Stimulated activated CD4-positive, alpha-beta T cell treated with anti-CD3 and anti-CD28 coated beads, Interleukin-1b, Interleukin-23, amount 100 ng/mL, for 1 hour (primary cell): ENCODE measurements at places on chromosomes 6 and 20.

DNA sequence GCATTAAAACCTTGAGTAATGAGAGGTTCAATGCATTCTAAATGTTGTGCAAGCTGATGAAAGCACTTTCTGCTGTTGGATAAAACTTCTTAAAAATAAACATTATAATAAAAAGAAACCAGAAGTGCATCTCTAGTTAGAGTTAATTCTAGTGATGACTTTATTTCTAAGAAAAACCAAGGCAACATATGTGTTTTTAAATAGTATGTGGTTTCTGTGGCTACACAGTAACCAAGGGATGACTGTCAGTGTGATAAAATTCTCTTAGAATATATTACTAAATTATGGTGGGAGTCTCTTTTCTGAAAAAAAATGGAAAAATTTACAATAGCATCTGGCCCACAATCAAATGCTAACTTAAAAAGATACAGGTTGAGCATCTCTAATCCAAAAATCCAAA, 117.0 kb downstream of the ME1 start:
- no peak for DNase-seq

DNA sequence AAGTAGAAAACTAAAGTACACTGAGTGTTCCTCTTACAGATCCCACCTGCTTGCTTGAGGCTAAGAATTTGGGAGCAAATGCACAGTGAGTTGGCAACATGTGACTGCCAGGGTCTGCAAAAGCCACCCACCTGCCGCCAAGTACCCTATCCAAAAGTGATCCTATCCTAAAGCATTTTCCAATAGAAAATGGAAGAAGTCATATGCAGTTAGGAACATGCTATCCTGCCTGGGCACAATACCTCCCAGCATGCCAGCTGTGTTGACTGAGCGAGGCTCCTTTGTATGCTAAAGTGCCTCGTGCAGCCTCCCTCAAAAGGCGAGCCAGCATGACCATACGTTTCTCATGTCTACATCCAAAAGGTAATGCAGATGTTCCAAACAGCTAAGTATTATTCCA, 52.7 kb downstream of the TRAF3IP2 start:
- DNase-seq: no peak

DNA sequence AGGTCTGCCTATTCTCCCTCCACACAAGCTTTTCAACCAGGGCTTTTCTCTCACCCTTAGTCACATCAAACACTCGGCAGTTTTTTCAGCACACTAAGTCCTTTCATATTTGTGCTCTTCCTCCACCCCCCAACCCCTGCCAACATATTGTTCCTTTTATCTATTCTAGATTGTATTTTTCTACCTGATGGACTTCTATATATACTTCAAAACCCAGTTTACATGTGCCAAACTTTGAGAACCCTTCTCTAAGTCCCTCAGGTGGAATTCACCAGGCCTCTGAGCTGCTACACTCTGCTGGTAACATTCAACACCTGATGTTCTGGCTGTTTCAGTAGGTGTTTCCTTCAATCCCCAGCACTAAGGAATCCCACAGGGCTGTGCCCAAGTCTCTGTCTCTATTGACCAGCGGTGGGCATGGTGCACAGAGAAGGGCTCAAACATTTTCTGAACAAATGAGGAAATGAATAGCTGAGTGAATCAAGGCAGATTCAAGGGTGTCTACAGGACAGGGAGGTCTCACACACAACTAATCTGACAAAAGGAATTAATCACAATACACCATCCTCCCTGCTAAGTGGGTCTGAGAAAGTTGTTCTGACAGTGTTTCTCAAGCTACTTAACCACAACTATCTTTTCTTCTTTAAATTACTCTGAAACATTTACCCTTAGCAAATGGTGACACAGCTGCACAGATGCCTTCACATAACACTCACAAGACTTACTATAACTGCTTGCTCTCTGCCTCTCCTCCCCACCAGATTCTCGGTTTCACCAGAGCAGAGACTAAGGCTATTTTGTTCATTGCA, 166.5 kb downstream of the TSHZ2 start:
- DNase-seq: no peak

GRCh38 chr6:42030585-42031506, 19.5 kb upstream of the TAF8 start:
- DNase-seq: no peak

DNA sequence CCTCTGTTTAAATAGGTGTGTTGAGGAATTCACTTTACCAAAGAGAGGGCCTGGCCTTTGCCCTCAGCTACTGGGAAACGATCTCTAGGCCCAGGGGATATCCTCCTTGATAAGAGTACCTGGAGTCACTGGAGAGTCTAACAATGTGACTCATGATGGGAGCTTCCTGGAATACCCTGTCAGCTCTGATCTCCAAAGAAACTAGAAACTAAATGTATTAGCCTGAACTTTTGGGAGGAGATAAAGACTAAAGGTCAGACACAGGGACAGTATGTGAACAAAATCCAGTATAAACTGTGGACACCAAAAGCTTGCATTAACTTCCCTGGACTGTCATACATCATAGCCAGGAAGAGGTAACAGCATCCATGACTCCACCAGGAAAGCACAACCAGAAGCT, 148.5 kb downstream of the RNGTT start:
- no peak for DNase-seq
